ENCODE measurements at places on chromosomes 13 and 19.
A peak's percentile ranks its signal among the peaks of the same experiment; 100 is the strongest.

- DNase-seq: no peak
These were observed 199.7 kb upstream of the TSHZ3 start for GRCh38 chr19:31548941-31549340.

GRCh38 chr13:103299079-103299478 lies 232.9 kb upstream of the SLC10A2 start:
- DNase-seq: no peak

DNA sequence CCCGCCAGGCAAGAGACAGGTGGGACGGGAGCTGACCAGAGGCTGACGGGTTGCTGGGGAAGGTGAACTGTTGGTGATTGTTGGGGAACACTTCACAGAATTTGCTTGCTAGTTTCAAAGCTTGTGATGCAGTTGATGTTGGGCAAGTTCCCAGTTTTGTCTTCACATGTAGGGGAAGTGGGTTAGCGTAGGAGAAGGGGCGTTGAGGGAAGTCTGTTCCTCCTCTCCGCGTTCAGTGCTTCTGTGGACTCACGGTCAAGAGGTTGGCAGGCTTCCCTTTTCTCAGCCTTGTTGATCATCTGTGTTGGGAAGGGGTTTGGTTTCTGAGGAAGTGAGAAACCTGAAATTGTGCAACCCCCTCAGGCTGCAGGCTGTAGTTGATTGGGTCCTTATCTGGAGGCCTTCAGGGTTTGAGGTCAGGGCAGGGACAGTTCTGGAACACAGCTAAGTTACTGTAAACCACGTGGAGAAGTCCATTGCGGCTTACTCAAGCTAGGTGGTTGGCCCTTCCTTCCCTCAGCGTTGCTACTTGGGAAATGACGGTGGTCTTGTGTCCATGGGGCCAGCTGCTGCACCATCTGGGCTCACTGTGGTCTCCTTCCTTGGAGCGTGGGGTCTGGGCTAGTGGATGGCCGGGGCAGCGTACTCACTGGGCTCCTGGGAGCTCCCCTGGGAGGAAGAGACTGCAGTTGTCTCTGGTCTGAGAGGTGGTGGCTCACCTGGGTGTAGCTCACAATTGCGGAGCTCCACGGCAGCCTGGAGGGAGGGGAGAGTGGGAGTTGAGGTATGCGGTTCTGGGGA lies 7.5 kb downstream of the RPS9 start:
- DNase-seq: peak; percentile 84

DNA sequence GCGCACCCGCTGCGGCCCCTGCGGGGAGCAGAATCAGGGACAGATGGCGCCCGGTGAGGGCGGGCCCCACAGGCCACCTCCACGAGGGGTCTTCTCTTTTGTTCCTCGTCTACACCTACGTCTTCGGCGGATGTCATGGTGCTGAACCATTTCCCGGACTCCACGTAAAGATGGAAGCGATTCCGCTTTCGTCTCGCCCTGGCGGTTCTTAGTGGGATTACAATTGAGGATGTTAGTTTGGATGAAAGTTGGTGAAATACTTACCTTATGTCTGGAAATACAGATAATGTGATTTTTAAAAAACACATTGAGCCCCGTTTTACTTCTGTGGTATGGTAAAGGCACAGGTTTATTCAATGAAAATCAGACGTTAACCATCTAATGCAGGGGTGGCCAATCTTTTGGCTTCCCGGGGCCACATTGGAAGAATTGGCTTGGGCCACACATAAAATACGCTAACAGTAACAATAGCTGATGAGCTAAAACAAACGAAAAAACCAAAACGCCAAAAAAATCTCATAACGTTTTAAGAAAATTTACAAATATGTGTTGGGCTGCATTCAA lies 1.4 kb upstream of the ZMYM5 start:
- DNase-seq: peak; percentile 83

DNA sequence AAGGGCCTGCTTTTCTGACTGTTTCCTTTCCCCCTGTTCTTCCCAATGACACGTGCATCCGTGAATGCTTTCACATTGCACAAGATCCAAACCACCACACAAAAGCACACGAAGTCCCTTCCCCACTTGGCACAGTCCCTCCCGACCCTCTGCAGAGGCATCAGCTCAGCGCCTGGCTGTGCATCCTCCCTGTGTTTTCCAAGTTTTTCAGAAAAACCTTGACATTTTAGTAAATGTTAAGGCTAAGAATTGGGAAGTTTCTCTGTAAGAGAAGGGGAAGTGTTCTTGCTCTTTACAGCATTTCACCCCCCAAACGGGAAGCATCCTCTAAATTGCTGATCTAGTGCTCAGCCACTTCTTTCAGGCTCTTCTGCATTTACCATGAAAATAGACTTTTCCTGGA lies 94.5 kb upstream of the TM9SF2 start:
- DNase-seq: no peak

DNA sequence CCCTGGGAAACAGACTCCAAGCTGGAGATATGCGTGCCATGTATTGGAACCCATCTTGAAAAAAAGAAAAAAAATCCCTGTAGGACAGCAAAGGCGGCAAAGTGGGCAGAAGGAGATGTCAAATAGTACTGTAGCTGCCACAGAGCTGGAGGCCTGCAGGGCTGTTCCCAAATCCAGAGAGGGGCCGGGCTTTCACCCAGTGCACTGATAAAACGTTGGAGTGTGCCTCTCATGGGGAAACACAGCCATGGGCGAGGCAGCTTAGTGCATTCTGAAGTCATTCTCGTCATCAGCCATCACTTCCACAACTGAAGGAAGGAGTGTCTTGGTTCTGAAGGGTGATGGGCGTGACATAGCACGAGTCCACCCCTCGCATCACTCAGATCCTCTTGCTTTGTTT lies 4.8 kb downstream of the SGCG start:
- DNase-seq: no peak

DNA sequence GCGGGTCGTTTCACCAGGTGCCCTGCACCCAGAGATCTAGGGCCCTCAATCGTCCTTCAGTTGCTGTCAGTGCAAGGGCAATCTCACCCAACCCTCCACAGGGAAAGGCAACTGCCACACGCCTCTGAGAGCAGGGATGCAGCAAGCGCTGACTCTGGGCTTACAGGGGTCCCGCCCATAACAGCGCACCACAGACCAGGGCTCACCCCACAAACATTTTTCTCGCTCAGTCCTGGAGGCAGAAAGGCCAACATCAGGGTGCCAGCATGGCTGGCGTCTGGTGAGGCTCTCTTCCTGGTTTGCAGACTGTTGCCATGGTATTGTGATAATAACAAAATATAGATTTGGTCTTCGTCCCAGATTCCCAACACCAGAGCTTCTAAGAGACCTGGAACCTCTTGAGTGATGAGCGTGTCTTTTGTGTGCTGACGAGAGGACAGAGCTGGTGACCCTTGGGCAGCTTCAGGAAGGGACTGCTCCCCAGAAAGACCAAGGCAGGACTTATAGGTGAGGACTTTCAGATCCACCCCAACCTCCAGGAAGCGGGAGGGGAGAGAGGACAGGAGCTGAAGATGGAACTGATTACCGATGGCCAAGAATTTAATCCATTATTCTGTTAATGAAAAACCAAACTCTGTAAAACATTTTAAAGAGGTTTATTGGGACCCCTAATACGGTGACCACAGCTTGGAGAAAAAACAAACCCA lies 51.3 kb downstream of the C13orf46 start:
- peak; percentile 40 for DNase-seq

- DNase-seq: no peak
These were observed 802 bp downstream of the DMPK start for GRCh38 chr19:45781214-45782161.

- no peak for DNase-seq
These were observed 4.3 kb downstream of the F2RL3 start for GRCh38 chr19:16892868-16893685.

GRCh38 chr13:49029570-49029969 lies 53.9 kb downstream of the FNDC3A start:
- no peak for DNase-seq

- DNase-seq: no peak
These were observed 256.6 kb upstream of the IPO5 start for GRCh38 chr13:97696921-97697320.

DNA sequence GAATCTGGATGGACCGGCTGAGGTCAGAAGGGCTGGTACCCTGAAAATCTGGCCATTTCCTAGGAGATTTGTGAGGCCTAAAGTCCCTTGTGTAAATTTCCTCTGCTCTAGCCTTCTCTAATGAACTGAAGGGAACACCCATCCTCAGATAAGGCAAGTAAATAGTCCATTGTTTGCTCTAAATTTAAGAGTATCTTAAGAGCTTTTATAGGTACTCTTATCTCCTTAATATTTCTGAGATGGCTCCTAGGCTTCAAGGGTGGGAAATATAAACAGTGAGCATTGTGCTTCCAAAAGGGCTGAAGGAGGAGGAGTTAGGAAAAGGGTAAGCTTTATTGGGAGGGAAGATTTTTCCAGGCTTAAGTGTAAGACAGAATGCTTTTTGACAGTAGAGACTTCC lies 148.7 kb upstream of the EDNRB start:
- no peak for DNase-seq

GRCh38 chr19:49926515-49926914 lies 2.5 kb upstream of the ATF5 start:
- DNase-seq: no peak

GRCh38 chr13:76425935-76426334 lies 460.3 kb downstream of the KCTD12 start:
- DNase-seq: no peak

DNA sequence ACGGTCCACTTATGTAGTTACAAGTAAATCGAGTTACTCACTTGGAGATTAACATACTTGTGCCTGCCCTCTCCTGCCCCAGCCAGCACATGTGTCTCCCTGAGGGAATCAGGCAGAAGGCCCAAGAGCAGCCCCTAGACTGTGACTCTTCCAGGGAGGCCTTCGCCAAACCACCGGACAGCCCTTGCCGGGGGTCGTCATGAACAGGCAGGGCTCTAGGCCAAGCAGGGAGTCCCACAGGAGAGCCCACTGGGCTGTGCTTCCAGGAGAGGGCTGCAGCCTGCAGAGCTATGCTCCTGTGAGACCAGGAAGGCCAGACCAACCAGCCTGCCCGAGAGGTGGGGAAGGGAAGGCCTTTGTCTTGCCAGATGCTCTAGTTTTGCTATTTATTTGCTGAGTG lies 283.3 kb downstream of the FOXO1 start:
- no peak for DNase-seq

DNA sequence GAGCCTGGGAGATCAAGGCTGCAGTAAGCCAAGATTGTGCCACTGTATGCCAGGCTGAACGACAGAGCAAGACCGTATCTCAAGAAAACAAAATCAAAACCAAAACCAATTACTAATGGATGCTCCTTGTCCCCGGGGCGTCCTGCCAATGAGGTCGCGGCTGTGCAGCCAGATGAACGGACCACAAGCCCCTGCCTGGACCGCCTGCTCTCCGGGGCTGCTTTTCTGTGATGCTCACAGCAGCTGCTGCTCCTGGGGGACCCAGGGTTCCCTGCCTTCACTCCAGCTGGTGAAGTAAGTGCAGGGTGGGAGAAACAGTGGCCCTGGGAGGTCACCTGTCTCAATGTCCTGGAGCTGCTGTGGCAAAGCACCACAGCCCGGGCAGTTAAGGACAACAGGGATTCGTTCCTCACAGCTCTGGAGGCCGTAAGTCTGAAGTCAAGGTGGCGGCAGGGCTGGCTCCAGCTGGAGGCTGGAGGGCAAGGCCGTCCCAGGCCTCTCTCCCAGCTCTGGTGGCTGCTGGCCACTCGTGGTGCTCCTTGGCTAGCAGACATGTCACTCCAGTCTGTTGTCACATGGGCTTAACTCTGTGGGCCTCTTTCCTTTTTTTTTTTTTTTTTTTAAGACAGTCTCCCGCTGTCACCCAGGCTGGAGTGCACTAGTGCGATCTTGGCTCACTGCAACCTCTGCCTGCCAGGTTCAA lies 10.1 kb downstream of the COPE start:
- no peak for DNase-seq

- DNase-seq: no peak
These were observed 21.4 kb upstream of the FRY start for GRCh38 chr13:32010136-32010535.

- DNase-seq: no peak
These were observed 109.7 kb downstream of the PAN3 start for GRCh38 chr13:28248080-28248479.

DNA sequence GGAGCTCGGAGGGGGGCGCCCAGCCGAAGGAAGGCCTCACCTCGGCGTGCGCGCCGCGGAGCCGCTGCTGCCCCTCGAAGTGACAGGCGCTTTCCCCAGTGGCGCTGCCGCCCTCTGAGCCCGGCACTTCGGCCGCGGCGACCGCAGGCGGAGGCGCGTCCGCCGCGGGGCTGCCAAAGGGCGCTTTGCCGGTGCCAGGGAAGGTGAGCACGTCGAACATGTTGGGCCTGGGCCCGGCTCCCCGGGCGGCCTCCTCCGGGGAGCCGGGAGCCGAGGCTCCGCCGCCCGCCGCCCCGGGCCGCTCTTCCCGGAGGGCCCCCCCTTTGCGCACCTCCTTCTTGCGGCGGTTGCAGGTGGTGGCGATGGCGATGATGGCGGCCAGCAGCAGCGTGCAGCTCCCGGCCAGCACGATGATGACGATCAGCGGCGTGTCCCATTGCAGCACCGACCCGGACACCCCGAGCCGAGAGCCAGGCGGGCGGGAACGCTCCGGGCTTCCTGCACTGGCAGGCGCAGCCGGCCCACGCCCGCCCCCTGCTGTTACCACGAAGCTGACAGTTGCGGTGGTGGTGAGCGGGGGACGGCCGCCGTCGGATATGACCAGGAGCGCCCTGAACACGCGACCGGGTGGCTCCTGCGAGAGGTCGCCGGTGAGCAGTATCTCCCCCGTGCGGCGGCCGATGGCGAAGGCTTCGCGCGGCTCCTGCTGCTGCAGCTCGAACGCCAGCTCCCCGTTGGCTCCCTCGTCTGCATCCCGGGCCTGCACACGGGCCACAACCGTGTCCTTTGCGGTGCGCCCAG lies 2.5 kb downstream of the PCDH8 start:
- DNase-seq: peak; percentile 72

GRCh38 chr19:9967326-9967725 lies 31.0 kb upstream of the OLFM2 start:
- no peak for DNase-seq

DNA sequence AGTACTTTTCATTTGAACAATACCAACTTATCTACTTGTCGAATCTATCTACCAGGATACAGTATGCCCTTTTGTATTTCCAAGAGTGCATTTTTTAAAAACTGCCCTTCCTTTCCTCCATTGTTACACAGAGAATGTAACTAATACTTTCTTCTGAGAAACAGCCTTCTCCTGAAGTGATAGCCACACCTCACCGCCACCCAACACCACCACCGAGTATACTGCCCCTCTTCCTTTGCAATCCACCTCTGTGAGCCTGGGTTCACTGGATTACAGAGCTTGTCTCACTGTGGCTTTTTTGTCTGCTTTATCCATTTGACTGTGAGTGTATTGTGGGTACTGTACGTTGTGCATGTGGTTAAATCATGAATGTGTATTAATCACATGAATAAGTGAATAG lies 305.4 kb downstream of the KLF12 start:
- DNase-seq: no peak

GRCh38 chr13:49649963-49650312 lies 21.6 kb downstream of the ARL11 start:
- no peak for DNase-seq

DNA sequence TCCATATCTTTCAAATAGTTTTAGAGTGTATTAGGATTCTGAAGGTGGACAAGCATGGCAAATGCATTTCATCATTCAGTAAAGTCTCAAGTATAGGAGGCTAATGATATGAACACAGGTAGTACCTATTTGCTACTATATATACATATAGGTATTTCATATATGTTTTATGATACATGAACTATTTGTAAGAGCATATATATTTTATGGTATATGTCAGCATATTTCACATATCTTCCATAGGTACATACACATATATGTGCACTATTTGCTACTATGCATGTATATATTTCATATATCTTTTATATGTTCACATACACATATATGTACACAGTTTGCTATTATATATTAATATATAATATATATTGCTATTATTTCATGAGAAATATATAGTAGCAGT lies 1291.7 kb upstream of the MIR17HG start:
- no peak for DNase-seq
